ENCODE measurements at places on chromosomes 11 and 22.

DNA sequence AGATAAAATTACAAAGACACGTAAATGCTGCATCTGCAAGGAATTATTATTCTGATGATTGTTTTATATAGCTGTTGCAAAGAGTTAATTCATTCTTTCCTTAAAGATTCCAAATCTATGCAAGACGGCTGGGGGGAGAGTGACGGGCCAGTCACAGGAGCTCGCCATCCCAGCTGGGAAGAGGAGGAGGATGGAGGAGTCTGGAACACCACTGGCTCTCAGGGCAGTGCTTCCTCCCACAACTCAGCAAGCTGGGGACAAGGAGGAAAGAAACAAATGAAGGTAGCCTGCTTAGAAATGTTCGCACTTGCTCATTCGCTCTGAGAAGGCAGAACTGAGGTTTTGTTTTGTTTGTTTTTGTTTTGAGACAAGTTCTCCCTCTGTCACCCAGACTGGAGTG lies 73.0 kb upstream of the ADSL start:
- DNase-seq: no peak

DNA sequence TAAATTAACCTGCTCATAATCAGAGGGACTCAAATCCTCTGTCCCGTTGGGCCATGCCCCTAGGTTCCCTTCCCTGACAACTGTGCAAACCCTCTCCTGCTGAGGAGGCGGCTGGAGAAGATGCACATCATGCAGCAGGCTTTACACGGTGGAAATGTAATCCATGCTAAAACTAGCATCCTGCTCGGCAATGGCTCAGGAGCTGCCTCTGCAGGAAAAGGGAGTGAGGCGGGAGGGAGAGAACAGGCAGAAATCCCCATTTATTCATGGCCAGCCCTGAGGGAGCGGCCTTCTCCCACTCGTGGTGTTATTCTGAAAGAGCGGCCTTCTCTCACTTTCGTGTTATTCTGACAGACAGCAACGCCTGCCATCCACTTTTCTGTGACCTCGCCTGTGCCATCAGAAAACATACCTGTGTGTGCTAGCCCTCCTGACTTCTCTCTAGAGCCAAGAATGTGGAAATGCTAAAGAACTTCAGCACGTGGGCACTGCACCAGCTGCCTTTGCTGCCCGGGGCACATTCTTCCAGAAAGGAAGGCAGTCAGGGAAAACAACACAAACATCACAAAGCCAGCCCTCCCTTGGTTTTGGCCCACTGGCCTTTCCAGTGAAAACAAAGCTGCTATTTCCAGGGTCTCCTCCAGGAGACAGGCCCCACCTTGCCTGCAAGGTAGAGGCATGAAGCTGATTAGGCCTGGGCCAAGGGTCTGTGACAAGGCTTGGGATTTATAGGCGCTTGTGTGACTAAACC lies 62.9 kb upstream of the BID start:
- DNase-seq: no peak

DNA sequence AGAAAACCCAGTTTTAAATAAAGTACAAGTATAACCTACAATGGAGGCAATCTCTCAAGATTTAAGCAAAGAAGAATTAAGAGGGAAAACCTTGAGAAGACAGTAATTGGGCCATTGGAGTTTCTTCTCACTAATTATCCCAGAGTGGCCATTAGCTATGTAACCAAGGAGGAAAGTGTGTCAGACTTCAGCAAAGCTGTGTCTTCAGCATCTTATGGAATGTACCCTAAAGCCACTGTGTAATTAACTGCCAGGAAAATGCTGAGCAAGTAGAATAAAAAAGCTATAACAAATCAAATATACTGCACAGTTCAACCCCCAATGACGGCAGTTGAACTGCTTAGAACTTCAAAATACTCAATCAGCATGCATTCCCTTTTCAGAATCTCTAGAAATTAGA lies 261.6 kb downstream of the TTC28 start:
- DNase-seq: no peak

DNA sequence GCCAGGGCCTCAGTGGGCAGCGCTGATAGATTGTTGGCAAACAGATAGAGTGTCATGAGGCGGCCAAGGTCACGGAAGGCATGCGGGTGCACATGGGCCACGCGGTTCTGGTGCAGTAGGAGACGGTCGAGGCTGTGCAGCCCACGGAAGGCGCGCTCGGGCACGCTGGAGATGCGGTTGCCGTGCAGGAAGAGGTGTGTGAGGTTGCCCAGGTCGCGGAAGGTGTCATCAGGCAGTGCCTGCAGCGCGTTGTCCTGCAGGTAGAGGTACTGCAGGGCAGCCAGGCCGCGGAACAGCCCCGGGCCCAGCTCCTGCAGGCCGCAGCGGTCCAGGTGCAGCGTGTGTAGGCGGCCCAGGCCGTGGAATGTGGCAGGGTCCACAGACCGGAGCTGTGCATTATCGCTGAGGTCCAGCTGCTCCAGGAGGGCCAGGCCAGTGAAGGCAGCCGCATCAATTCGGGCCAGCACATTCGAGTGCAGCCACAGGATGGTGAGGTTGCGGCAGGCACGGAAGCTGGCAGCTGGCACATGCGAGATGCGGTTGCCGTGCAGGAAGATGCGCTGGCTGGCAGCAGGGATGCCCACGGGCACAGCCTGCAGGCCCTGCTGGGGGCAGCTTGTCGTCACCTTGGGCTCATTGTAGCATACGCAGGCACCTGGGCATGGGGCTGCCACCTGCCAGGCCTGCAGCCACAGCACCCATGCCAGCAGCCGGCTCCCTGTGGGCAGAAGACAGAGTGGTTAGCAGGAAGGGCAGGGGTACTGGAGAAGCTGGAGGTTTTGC lies 25.5 kb downstream of the RTN4R start:
- DNase-seq: no peak

DNA sequence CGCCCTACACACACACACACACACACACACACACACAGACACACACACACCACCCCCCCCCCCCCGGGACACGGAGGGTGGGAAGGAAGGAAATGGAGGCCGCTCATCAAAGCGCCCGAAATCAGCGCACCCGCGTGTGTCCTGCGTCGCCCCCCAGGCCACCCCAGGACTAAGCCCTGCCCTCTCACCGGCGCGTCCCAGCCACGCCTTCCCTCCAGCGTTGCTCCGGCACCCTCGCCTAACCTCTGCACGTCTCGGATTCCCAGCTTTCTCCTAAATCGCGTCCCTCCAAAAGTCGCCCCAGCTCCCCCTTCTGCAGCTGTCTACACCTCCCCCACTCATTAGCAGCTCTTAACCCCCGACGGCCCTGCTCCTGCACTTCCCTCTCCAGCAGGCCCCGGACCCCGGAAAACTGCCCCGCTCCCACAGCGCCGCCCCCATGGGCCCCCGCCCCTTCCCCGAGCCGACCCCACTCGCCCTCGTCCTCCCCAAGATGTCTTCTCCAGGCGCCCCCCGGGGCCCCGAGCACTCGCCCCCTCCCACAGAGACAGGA lies 557 bp downstream of the PACSIN2 start:
- DNase-seq: no peak

DNA sequence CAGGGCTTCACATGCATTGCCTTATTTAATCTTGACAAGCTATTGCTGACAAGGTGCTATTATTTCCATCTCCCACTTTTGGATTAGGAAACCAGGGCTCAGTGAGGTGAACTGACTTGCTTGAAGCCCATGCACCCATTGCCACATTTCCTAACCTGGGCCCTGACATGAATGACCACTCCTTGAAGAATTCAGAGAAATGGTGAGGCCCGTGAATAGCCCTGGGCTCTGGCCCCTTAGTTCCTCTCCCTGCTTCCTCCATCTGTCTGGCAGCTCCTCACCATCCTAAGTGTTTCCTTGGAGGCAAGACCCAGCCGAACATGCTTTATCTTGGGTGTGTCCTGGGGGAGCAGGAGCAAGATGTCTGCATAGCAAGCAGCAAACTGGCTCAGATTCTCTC lies 56.1 kb upstream of the NECTIN1 start:
- DNase-seq: no peak

- DNase-seq: no peak
Observed at GRCh38 chr11:67584205-67584880, 731 bp downstream of the GSTP1 start.

DNA sequence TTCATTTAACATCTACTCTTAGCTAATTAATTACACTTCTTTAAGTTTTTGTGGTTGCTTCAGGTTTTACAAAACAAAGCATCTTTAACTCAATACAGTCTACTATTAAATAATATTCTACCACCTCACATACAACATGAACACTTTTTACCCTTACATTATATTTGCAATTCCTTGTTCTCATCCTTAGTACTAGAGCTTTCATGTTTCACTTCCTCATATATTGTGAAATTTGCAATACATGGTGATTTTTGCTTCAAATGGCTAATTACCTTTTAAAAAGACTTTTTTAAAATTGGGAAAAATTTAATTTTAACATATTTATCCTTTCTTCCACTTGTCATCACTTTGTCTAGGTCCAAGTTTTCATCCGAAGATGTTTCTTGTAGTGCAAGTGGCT lies 37.5 kb downstream of the RSF1 start:
- no peak for DNase-seq

DNA sequence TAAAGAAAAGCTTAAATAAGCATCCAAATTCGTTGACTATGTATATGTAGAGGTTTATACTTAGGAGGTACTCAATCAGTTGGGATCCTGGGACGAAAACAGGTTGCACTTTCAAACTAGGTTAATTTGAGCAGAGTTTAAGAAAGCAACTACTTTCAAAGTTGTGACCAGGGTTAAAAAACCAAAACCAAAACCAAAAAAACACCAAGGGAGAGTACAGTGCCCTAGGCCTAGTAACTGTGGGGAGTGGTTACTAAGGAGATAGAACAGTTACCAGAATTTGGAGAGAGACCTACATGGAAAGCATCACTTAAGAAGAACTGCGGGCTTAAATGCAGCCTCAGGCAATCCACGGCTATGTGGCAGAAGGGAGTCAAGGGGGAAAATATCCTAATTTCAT lies 148.3 kb downstream of the JRKL start:
- DNase-seq: no peak

DNA sequence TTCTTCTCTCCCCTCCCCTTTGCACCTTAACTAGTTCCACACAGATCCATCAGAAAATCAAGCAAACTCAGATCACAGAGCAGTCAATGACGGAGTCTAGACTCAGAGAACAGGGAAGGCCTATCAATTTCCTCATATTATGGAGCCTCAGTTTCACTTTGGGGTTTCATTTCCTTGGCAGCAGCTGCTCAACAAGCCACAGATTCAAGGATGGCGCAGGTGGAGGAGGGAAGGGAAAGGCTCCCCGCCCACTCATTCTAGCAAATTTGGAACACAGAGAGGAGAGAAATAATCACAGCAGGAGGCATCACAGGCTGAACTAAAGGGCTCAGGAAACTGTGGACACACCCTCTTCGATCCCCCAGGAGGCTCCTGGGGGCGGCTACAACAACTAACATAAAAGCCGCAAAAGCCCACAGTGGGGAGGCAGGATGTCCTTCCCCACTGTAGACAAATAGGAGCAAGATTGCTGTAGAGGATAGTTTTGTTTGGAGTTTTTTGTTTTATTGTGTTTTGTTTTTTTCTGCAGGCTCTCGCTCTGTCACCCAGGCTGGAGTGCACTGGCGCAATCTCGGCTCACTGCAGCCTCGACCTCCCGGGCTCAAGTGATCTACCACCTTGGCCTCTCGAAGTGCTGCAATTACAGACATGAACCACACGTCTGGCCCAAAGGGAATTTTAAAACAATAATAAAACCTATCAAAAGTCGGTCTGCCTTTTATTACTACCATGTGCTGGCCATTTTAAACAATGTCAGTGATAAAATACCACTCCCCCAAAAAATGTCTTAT lies 3.4 kb downstream of the PLAAT3 start:
- DNase-seq: no peak

DNA sequence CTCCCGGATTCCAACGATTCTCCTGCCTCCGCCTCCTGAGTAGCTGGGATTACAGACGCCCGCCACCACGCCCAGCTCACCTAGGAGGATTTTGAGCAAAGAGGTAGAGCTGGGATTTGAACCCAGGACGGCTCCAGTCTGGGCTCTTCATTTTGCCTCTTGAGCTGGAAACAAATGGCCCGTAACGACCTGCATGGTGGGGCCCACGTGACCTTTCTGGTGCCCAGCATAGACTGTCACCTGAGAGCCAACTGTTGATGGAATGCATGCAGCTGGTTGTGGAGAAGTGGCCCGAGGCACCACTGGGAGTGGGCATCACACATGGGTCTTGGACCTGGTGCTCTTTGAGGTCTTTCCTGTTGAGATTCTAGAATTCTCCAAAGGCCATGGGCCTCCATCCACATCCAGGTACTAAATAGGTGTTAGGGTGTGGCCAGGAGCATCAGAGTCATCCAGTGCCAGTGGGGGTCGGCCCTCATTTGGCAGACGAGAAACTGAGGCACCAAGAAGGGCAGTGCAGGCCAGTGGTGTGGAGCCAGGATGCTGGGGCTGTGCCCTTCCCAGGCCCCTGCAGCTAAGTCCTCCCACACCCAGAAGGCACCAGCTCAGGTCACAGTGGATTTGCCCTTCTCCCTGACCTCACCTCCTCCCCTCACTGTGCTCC lies 3.9 kb downstream of the ATF4 start:
- DNase-seq: no peak

DNA sequence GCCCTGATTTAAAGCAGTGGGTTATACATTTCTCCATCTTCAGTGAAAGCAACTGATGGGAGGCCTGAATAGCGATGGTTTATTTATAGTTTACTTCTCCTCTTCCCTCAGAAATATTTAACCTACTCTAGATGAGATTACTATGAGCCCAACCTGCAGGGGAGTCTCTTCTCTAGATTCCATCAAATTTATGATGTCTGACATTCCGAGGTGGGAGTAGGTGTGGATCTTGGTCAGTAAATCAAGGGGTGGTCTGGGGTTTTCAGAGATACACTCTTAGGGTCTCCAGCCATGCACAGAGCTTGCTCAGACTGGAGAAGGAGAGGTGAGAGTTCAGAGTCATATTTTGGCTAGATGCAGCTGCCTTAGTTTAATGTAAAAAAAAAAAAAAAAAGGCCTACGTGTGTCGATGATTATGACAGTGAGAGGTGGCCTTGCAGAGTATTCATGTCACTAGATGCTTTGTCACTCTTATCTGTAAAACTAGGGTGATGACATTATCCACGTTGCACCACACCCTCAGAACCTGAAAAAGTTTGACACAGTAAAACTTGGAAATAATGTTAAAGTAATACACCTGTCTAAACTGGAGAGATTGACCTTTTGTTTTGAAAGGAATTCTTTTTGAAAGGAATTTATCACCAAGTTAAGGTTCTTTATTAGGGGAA lies 81.2 kb downstream of the EXT2 start:
- no peak for DNase-seq

DNA sequence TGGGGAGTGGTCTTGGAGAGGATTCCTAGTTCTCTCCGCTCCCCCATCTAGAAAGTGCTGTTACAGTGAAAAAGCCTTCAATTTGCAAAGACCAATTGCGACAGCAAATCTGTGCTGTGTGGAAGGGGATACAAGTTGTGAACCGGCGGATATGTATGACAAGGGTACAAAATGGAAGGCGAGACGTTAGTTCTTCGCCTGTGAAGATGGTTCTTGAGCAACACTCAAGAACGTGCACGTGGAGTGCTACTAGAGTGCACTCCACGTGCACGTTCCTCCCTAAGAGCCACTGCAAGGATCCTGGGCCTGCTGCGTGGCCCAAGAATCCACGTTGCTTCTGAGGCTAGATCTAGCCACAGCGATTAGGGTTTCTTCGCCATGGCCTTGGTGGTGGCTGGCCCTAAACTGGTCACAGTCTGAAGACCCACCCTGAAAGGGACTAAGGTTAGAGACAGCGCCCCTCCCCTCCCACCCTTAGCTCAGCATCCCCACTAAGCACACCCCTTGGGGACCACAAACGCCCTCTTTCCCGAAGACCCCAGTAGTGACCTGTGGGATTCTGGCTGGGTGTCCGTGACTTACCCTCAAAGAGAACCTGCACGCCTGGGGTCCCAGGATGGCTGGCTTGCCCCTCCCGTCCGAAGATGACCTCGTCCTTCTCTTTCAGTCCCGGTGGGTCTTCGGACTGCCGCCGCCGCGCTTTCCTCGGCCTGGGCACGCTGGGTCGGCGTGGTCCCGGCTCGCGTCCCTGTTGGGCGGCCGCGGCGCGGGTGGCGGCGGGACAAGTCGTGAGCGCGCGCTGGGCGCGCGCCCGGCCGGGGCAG lies 519 bp upstream of the PDE3B start:
- peak; percentile 51 for DNase-seq

Measured in activated CD8-positive, alpha-beta memory T cell treated with anti-CD3 and anti-CD28 coated beads for 48 hours (primary cell).